ENCODE measurements at places on chromosomes 2 and 18.

GRCh38 chr2:200159829-200160781, 146.4 kb upstream of the SPATS2L start:
- DNase-seq: no peak

DNA sequence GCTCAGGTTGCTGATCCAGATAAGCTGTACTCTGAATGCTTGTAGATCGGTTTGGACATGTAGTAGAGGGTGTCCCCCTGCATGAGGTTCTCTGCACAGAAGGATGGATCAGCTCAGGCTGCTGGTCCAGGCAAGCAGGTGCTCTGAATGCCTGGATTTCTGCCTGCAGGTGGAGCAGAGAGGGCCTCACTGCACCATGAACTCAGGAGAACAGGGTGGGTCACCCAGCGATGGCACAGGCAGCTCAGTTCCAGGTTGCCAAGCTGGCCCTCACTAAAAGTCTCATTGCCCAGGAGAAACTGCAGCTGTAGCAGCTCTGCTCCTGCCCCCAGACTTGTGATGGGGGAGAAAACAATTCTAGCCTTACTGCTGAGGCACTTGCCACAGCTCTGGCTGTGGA, 491.8 kb downstream of the XIRP2 start:
- DNase-seq: no peak

DNA sequence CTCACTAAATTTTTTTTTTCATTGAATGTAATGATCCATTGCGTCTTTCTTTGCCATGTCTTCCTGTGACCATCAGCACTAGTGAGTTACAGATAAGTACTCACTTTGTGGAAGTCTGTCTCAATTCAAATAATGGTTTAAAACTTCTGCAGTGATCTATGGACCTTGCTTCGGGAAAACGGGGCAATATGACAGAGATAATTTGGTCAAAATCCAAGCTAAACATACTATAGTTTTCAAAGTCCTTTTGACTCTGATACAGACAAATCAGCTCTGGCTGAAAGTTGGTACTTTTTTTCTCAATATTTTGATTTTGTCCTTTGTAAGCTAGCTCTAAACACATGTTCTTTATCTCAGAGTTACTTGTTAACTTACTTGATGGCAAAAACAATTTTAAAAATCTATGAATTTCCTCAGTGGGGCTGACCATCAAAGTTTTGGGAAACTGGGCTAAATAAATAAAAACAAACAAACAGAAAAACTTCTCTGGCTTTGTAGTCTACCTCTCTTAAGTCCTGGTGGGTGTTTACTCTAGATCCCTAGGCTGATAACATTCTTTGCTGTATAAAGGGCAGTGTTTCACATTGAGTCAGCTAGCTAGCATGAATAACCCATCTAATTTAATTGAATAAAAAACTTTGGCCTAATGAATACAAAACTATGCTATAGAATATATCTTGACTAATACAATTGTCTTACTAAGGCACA, 327.6 kb downstream of the RDH14 start:
- DNase-seq: no peak

DNA sequence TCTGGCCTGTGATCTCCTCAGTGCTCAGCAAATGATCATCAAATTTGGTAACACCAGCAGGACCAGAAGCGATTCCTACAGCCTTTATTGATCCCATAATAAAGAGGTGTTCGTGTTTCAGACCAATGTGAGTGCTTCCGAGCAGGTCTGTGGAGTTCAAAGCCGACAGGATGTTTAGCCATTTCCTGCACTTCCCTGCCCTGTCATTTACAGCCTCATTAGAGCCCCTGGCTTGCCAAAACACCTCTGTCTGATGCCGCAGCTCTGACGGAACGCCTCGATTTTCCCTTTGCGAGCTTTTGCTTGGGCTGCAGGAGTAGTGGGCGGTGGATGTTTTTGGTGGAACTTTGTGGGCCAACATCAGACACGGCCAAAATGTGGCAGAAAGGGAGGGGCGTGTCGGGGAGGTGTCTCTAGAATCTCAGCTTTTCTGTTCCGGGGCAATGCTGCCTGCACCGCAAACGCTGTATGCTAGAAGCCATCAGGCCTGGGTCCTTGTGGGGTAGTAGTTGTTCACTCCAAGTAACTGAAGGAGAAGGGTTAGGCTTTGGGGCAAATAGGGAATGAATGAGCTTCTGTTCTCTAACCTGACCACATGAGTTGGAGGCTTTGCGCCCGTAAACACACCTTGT, 26.1 kb upstream of the INHBB start:
- no peak for DNase-seq

DNA sequence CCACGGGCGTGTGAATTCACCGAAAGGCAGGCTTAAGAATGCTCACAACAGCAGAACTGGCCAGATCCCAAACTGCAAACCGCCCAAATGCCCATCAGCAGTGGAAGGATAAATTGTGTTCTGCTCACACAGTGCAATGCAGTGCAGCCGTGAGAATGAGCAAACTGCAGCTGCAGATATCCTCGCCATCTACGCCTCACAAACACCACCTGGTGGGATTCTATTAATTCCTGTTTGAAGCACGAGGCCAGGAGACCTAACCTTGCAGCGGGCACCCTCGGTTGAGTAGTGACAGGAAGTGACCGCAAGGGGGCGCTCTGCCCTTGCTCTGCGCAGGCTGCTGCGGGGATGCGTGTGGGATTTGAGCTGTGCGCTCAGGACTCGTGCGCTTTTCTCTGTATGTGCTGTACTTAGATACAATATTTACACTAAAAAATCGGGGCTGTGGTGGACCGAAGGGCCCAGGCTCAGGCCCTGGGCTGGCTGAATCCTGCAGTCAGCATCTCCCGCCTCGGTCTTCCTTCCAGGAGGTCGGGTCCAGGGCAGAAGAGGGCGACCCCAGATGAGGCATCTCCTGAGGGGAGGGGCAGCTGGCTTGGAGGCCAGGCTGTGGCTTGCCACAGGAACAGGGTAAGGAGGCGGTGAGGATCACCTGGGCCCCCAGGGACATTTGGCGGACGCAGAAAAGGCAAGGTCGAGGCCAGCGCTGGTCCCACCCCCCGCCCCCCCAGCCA, 19.8 kb upstream of the PDIA6 start:
- peak; percentile 74 for DNase-seq

DNA sequence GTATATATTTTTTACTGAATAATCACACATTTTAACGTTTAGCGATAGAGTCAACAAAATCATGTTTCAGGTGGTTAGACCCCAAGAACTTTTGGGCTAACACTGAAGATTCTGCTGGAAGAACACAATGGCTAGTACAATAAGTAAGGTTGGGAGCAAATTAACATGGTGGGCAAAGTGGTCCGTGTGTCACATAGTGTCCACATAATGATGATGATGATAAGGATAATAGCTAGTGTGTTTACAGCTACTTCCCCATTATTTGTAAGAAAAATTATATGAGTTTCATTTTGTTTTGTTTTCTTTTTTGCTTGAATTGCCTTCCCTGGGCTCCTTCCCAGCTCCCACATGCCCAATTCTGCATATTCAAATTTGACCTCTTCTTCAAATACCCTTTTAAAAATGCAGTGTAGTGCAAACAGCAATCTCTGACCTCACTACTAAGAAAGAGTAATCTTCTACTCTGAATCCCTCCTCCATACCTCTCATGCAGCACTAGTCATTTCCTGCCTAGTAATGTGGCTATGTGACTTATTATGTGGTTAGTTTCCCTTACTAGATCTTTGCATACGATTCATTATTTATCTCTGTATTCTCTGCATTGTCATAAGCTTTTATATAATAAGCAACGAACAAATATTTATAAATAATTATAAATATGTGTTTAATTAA, 16.9 kb upstream of the VPS54 start:
- DNase-seq: no peak

GRCh38 chr2:162002623-162003235, 71.3 kb downstream of the DPP4 start:
- no peak for DNase-seq

DNA sequence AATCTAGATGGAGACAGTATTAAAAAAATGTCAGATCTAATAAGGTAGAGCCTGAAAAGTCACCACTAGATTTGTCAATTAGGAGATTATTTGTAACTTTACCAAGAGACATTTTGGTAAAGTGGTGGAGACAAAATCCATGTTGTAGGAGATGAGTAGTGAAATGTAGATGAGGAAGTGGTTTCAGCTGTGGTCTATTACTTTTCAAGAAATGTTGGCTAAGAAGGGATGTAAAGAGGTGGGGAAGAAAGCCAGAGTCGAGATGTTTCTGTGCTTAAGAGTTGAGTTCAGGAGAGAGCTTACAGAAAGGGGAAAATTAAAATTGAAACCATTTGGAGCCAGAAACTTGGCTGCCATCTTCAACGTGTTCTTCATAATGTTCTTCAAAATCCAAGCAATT, 22.2 kb downstream of the ACVR2A start:
- DNase-seq: no peak

DNA sequence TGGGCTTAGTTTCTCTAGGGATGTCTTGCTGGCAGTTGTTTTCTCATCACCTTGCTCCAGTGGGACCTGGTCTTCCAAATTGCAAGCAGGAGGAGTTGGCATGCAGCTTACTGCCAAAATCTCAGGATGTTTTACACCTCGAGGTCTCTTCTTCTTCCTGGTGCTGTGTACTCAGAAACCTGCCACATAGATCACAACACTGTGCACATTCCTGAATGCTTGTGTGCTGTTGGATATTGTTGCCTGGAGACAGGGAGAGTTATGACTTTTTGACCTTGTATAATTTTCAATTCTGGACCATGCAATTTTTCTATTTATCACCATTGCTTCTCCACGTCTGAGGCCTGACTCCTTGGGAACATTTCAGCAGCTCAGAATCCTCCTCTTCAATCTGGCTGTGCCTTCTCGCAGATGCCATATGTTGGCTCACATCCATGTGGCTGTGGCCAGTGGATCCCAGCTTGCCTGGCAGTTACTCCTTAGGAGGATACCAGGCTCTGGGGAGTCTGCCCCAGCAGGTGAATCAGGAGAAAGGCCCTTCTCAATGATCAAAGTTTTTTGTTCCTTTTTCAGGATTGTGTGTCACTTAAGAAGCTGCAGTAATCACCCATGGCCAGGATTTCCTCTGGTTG, 489.3 kb downstream of the TSN start:
- no peak for DNase-seq

GRCh38 chr2:134917360-134917865, 1.2 kb upstream of the CCNT2 start:
- no peak for DNase-seq

DNA sequence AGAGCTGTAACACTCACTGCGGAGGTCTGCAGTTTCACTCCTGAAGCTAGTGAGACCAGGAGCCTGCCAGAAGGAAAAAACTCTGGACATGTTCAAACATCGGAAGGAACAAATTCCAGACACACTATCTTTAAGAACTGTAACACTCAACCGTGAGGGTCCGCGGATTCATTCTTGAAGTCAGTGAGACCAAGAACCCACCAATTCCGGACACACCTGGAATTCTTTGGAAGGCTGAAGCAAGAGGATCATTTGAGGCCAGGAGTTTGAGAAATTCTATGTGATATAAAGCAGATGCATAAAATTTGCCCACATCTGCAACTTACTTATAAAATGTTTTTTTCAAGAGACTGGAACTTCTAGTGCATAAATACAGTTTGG, 43.5 kb upstream of the ITSN2 start:
- DNase-seq: no peak

- no peak for DNase-seq
Measured at GRCh38 chr2:141027221-141027620, 1103.6 kb downstream of the LRP1B start.

- no peak for DNase-seq
Measured at GRCh38 chr2:60053791-60054190, 499.7 kb downstream of the BCL11A start.

DNA sequence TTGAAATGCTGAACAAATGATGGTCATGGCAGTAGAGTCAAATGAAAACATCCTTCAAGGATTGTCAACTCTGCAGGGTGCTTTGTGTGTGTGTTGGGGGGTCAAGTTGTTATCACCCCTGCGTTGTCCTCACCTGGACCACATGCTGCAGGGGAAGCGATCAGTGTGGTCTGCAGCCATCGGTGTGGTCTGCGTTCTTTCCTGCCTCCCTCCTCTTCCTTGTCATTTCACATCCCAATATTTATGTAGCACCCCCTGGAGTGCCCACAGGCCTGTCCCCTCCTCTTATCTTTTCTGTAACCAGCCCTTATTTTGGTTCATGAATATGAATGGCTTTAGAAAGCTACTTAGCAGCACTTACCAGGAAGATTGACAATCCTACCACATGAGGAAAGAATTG, 38.9 kb downstream of the UGP2 start:
- DNase-seq: no peak

DNA sequence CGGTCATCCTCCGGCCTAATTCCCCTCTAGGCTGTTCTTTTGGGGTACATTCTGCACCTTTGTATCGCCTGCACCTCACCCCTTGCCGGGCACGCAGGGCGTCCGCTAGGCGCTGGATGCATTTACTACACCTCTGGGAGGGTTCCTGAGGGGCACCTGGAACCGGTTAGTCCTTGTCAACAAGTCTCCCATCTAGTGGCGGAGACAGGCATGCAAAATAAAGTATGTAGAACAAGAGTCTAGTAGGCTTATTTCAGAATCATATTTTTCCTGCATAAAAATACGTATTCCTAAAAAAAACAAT, 705 bp upstream of the TEX261 start:
- DNase-seq: peak; percentile 38

- no peak for DNase-seq
Measured at GRCh38 chr18:11658989-11659388, 30.1 kb upstream of the GNAL start.

- DNase-seq: no peak
Measured at GRCh38 chr2:63840081-63840784, 1.5 kb upstream of the UGP2 start.

- no peak for DNase-seq
Measured at GRCh38 chr2:44822174-44822573, 119.3 kb upstream of the SIX3 start.

DNA sequence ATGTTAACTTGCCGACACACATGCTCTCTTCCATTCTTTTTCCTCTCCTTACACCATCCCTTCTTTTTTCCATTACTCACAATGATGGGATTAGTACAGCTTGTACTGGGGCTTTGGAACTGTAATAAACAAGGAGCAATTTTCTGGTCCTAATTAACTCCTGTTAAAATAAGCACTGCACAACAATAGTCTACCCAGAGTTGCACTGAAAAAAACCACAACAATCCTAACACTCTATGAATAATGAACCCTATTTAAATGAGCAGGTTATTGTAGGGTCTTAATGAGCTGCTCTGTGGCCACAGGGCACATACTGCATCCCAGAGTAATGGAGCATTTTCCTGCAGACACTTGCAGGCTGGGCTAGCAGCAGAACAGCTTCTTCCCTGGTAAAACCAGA, 380.3 kb downstream of the NRXN1 start:
- no peak for DNase-seq
